DMS79 (cell line): ENCODE measurements at places on chromosomes 16 and 17.

- no peak for DNase-seq
Observed at GRCh38 chr16:68371276-68371651, 60.4 kb downstream of the PRMT7 start.

DNA sequence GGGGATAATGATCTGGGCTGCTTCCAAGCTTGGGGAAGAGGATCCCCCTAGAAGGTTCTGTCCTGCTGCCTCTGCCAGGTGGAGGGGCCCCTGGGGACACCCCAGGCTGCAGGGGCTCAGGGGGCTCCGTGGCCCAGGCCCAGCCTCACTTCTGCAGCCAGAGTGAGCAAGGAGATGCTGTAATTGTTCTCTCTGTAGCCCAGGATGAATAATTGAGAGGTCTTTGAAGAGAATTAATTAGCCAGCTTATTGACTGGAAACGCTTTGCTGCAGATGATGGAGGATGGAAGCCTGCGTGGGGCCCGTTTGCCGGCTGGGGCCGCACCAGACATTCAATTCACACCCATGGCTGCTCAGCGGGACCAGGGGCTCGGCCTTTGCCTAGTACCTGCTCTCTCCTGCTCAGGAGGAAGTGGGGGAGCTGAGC, 38.5 kb downstream of the TMEM235 start:
- no peak for DNase-seq

DNA sequence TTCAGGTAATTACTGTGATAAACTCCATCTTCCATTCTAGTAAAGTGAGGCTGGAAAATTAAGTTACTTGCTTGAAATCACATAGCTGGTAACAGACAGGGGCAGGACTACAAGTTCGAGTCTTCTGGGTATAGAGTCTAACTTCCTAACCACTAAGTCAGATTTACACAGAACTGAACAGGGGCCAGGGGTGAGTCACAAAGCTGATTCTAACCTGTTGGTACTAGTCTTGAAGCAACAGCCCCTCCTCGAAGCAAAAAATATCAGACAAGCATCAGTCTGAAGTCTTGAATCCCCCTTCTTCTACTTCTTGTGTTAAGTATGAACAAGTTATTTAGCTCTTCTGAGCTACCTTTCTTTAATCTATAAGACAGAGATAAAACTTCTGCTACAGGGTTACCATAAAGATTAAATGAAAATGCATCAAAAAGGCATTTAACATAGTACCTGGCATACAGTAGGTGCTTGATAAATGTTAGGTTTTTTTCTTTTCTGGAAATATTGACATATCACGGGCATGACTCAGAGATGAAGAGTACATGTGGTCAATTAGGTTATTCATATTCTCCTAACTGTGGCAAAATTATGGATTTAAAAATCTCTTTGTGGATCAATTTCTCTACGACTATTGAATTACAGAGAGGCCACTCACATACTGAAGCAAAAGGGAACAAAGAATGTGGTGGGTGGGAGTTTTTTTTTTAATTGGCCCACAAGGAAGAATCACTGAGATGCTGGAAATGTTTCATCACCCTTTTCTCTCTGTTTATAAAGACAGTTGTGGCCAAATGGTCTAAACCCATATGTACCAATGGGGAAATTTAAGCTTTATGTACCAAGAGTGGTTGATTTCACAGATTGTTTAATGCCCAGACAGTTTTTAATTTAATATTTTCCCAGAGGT, 266.9 kb upstream of the DYNLRB2 start:
- no peak for DNase-seq

DNA sequence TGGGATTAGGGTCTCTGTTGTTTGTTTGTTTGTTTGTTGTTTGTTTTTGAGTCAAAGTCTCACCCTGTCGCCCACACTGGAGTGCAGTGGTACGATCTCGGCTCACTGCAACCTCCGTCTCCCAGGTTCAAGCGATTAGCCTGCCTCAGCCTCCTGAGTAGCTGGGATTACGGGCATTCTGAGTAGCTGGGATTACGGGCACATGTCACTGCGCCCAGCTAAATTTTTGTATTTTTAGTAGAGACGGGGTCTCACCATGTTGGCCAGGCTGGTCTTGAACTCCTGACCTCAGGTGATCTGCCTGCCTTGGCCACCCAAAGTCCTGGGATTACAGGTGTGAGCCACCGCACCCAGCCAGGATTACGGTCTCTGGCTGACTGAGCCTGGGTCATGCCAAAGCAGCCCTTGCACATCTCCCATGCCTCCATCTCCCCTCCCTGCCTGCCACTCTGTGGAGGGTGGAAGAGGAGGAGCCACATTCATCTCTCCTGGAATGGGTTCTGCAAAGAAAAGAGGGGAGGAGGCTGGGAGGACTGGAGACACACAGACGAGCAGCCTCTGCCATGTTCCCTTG, 59.2 kb downstream of the BEAN1 start:
- DNase-seq = no peak

DNA sequence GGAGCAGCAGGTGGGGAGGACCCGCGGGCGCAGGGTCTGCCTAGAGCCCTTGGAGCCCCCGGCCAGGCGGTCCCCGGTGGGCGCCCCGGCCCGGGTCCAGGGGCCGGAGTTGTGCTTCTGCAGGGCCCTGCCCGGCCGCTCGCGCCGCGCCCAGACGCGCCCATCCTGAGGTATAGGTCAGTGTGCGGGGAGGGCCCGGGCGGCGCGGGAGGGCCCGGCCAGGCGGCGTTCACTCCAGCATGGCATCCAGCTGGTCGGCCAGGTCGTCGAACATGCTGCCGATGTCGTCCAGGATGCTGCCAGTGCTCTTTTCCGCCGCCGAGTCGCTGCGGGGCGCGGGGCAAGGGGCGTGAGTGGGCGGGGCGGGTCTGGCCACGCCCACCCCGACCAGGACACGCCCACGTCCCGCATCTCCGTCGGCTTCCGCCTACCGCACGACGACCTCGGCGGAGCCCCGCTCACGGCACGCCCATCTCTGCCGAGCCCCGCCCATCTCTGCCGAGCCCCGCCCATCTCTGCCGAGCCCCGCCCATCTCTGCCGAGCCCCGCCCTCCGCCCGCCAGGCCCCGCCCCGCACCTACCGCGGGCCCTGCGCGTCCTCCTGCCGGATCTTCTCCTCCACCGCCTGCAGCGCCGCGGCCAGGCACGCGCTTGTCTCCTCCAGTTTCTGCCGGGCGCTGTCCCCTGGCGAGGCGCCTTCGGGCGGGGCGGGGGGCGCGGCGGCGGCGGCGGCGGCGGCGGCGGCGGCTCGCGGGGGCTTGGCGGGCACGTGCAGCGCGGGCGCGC, 17.9 kb downstream of the CASKIN1 start:
- no peak for DNase-seq

- peak; percentile 27 for DNase-seq
Observed at GRCh38 chr17:6374761-6375312, 60.1 kb downstream of the AIPL1 start.

- no peak for DNase-seq
Observed at GRCh38 chr16:29714396-29714795, 31.4 kb downstream of the C16orf54 start.

DNA sequence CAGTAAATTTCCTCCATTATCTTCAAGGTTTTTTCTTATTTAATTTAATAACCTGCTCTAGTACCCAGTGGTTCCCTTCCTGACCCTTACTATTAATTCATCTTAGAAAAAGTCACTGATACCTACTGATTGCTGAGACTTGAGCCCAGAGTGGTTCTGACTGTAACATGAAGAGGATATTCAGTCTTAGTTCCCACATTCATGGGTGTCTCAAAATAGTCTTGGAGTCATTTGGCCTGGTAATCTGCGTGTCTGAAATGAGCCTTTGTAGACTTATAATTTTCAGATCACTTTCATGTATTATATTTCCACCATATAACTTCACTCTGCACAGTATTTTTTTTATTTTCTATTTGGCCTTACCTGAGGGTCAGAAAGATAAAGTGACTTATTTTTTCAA, 732.0 kb upstream of the KIF2B start:
- no peak for DNase-seq

- DNase-seq = no peak
Observed at GRCh38 chr17:21263376-21263775, 10.2 kb upstream of the NATD1 start.

- DNase-seq = no peak
Observed at GRCh38 chr16:81808933-81809480, 29.9 kb downstream of the PLCG2 start.
